CD4-positive, alpha-beta T cell treated with Interleukin-6 at 100 ng/mL for 8 hours (primary cell): ENCODE measurements at places on chromosomes 4 and X.

GRCh38 chrX:103817502-103817901, 14.6 kb downstream of the RAB9B start:
- DNase-seq = peak; percentile 52

DNA sequence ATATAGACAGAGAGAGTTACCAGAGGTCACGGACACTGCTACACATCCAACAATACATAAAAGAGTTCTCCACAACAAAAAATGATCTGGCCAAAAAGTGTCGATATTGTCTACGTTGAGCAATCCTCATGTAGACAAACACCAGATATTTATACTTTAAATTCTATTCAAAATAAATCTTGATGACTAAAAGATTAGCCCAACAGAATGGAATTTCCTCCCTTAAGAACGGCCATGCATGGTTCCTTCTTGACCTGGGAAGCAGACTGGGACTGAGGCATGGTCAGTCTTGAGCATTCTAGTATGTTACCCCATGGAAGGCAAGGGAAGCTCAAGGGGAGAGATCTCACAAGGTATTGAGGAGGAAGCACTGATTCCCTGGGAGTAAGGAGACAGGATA, 43.5 kb downstream of the LHFPL1 start:
- no peak for DNase-seq

DNA sequence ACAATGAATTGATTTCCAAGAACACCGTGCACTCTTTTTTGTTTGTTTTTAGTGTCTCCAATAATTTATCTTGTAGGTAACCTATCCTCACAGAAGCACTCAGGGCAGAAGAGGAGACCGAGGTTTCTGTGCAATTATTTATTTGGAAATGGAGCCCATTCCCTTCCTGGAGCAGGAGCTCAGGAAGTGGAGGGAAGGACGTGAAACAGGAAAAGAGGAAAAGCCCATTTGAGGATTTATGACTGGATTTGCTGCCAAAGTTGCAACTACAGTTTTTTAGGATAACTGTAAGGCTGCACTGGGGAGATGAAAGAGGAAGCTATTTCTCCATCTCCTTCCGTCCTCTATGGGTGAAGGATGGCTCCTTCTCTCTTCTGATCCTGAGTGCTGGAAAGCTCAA, 31.7 kb upstream of the MXRA5 start:
- no peak for DNase-seq

- DNase-seq = no peak
Measured at GRCh38 chrX:13380211-13380610, 60.4 kb upstream of the ATXN3L start.

GRCh38 chrX:56029691-56030090, 202.5 kb upstream of the KLF8 start:
- DNase-seq = no peak

GRCh38 chr4:13920901-13921300, 293.4 kb upstream of the BOD1L1 start:
- DNase-seq = no peak

GRCh38 chr4:54743562-54743961, 85.8 kb downstream of the KIT start:
- DNase-seq = no peak

DNA sequence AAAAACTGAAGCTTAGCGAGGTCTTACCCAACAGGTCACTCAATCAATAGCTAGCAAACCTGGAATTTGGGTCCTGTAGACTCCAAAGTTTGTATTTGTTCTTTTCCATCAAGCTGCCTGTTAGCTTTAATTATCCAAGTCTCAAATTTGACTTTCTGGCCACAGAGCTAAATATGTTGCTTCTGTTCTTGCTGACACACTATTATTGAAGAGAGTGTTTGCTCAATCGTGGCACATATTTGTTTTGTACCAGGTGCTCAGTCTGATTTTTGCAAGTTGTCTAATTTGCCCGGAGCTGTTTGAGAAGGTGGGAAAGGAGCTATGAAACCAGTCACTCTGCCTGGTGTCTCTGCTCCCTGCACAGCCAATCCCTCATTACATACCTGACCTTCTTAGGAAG, 41.7 kb upstream of the FRMD7 start:
- DNase-seq = no peak

- DNase-seq = no peak
Measured at GRCh38 chrX:20350596-20350995, 83.9 kb upstream of the RPS6KA3 start.

DNA sequence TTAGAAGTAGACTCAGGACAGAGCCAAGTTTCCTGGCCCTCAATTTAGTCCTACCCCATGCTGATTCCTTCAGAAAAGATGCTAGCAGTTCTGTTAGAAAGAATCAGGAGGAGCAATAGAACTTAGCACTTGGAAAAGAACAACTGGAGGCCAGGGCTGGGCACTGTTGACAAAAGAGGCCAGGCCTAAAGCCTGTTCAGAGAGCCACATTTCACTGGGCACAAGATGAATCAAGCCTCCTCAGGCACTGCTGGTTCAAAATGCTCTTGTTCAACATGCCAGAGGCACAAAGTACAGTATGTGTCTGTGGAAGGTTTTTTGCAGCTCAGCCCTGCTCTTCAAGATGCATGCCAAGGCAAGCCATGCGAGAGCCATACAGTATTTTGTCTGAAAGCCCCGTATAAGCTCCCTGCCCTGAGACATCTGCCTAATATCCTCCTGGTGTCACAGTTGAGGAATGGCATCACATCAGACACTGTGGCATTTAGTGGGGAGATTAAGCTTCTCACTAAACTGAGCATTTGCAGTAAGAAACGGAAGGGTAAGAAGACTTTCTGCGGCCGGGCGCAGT, 53.7 kb downstream of the RASL11B start:
- DNase-seq = no peak

DNA sequence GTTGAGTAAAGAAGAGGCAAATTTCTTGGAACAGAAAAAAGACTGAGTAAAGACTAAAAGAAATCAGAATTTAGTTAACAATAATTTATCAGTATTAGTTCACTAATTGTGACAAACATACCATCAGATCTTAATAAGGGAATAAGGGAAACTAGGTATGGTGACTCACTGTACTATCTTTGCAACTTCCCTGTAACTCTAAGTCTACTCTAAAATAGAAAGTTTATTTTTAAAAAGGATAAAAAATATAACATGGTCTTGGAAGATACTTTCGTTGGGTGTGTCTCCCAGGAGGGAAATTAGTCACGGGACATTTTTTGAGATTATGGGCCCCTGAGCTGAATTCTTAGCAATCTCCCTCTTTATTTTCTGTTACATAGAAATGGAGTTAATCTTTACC, 97.3 kb downstream of the EMCN start:
- no peak for DNase-seq

- DNase-seq = no peak
Measured at GRCh38 chr4:26157541-26157940, 163.3 kb upstream of the RBPJ start.

DNA sequence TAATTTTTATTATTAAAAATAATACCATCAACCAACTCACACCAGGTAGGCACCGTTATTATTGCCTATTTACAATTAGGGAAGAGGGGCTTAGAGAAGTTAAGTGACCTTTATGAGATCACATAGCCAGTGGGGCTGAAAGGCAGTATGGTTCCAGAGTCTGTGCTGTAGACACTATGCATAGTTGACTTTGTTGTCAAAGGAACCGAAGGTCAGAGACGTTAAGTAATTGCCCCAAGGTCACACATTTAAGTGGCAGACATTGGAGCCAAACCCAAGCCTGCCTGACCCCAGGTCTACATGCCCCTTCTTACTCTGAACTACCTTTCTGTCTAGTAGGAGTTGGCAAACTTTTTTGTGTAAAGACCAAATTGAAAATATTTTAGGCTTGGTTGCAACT, 36.4 kb downstream of the RHOH start:
- no peak for DNase-seq

DNA sequence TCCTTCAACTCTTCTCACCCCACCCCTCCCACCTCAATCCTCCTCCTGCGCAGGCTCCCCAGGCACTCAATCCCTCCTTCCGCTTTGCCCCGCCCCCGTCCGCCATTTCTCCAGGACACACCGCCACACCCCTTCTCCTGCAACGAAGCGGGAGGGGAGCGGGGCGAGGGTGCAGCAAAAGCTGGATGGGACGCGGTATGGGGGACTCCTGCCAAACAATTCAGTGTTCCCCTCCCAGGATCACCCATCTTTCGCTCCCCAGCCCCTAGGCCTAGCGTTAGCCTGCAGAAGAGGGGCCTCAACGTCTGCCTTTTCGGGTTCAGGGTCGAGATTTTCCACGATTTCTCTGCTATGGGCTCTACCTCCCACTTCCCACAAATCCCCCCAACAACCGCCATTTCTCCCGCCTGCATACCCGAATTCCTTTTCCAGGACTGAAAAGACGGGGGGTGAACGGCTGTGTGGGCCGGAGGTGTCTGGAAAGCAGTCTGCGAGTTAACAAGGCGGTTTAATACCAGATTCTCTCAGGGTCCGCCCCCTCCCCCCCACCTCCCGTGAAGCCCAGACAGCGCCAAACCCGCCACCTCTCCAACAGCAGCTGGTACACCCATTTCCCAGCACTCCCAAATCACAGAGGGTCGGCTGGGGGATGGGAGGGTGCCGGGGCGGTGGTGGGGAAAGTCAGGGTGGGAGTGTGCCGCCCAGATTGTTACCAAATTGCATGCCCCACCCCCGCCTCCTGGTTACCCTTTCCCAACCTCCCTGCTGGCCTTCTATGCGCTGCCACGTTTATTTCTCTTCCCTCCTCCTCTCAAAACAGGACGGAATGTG, 774 bp downstream of the ARMCX2 start:
- DNase-seq = peak; percentile 55

- no peak for DNase-seq
Measured at GRCh38 chr4:124118061-124118460, 594.5 kb downstream of the ANKRD50 start.

GRCh38 chrX:130726661-130727060, 176.3 kb downstream of the ENOX2 start:
- DNase-seq = no peak
